ENCODE measurements at places on chromosomes 6 and 20. TPM values are rescaled to one million over a fixed set of nuclear protein-coding genes. Genes with fewer than 3 reads are reported as not detected.

DNA sequence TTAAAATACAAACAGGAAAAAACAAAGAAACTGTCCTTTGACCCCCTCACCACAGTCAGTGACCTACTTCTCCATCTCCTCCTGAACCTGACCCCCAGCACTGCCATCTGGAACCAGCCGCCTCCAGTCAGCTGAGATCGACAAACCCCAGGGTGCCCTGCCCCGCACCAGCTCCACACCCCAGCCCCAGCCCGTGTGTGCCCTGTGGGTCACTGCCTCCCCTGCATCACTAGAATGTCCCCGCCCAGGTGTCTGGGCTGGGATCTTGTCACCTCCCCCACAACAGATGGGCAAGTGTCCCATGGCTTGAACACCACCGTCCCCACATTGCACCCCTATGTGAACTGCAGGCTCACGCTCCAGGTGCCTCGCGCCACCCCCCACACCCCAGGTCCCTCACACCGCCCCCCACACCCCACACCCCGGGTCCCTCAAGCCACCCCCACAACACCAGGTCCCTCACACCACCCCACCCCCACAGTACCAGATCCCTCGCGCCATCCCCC, 13.3 kb downstream of the TAF4 start:
- DNase-seq: no peak

GRCh38 chr6:106444777-106445507, 84.4 kb downstream of the CRYBG1 start:
- no peak for DNase-seq

The CENPW gene
- 14.3 TPM for total RNA-seq

The DNAJC5 gene
- 42.7 TPM for total RNA-seq

The C20orf202 gene
- not detected for total RNA-seq

Measured in osteocyte (in vitro differentiated cells).